Central memory CD4-positive, alpha-beta T cell (primary cell): ENCODE measurements at places on chromosomes 12 and 14.

GRCh38 chr14:32564596-32564995 lies 235.5 kb downstream of the AKAP6 start:
- DNase-seq: no peak

GRCh38 chr12:9634177-9634803 lies 26.6 kb upstream of the KLRB1 start:
- peak; percentile 72 for DNase-seq

GRCh38 chr12:58787021-58787760 lies 133.1 kb downstream of the LRIG3 start:
- DNase-seq: no peak

DNA sequence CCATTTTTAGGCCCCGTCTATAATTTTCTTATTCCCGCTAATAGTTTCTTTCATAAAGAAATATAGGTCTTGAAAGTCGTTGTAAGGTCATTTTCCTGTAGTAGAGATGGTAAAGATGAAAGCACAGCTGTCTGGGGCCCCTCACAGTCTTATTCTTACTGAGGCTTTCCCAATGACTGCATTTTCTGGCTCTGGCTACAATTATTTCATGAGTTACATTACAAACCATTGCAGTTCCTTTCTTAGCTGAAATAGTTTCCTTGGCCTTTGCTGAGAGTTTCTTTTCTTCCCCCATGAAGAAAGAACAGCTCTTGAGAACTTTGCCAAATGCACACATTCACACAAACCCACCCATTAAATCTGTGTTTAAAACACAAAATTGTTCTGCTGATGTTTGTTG lies 113.0 kb downstream of the DYRK2 start:
- no peak for DNase-seq

DNA sequence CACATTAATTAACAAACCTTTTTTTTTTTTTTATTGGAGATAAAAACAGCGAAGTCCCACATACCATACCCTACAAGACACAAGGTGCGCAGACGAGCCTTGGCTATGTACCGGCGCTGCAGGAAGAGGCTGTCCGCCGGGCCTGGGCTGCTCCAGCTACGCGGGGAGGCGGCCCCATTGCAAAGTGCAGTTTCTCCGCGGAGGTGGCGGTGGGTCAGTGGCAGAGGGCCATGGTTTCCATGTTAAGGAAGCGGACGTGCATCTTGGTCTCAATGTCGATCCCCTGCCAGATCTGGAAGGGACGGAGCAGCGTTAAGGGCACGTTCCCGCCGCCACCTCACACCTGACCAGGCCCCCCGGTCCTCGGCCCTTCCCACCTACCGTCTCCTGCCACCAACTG lies 60.3 kb downstream of the TESC start:
- DNase-seq: no peak

DNA sequence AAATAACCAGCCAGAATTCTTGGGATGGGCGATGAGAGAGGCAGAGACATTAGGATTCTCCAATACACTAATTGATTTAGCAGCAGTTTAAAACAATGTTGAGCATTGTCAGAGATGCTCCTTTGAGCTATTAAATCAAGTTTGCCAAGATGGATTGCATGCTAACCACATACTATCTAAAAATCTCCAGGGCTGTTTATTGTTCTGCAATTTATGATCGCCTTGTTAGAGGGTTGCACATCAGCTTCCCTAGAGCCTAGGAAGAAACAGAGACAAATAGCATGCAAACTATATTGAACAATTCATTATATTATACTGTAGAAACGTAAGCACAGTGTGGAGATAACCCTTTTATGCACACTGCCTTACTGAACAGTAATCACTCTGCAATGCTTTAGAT lies 599.9 kb downstream of the SOX5 start:
- DNase-seq: no peak

DNA sequence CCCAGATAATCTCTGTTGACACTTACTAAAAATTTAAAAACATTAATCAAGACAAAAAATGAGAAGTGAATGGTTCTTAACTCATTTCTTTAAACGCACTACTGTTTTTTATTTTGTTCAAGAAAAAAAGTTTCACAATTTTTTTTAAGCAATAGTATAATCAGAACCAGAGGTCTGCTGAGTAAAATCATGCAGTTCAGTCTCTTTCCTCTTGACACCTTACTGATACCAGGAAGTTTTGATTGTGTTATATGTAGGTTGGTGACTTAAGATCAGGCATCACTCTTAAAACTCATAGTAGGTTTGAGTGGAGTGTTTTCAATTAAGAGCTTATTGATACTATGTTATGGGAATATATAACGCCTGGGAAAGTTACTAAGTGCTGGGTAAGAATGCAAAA lies 121.4 kb downstream of the TRMT5 start:
- no peak for DNase-seq

DNA sequence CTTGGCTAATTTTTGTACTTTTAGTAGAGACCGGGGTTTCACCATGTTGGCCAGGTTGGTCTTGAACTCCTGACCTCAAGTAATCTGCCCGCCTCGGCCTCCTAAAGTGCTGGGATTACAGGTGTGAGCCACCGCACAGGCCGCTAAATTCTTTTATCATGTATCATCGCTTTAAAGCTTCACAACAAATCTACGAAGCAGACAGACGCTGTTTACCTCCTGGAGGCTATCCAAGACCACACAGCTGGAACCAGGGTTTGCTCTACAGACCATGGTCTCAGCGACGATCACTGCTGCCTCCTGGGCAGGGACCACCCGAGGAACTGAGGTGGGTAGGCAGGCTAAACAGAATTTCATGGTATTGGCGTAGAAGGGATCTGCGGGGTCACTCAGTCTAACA lies 27.2 kb downstream of the KRT80 start:
- DNase-seq: no peak

DNA sequence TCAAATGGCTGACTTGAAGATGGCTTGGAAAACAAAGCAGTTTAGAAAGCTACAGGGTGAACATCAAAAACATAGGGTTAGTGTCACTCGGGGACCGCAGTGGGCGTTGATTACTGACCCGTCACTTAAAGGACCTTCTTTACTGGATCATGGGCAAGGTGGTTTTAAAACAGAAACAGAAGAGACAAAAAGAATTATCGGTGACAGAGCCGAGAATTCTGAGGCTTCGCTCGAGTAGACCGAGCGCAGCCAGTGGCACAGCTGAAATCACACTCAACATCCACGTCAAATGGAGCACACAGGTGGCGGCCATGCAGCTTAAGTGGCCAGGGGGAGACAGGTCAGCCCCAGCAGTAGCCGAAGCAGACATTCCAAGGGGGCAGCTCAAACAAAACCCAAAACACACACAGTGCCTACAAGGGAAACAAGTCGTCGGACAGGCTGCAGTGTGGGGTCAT lies 17.3 kb downstream of the SNRNP35 start:
- no peak for DNase-seq

- no peak for DNase-seq
Observed at GRCh38 chr14:53148671-53149070, 4.5 kb downstream of the DDHD1 start.

DNA sequence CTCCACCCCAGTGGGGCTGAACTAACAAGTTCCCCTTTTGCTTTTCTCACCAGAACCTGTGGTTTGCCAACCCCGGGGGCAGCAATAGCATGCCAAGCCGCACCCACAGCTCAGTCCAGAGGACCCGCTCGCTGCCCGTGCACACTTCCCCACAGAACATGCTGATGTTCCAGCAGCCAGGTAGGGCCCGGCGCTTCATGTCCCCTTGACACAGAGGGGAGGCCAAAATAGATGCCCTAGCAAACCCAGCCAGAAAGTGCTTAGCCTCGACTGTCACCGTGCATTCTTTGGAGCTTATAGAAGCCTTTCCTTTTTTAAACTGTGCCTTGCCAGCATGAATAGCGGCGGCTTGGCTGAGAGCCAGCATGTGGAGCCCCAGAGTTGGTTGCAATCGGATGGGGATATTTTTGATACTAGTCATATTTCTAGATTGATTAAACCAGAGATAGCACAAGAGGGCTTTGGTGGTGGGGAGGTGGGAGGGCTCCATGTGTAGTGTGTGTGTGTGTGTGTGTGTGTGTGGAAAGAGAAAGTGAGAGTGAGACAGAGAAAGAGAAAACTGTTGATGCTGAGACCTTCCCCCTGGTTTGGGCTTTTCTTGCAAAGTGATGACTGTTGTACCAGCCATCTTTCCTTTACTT lies 126.1 kb downstream of the GCH1 start:
- peak; percentile 4 for DNase-seq

DNA sequence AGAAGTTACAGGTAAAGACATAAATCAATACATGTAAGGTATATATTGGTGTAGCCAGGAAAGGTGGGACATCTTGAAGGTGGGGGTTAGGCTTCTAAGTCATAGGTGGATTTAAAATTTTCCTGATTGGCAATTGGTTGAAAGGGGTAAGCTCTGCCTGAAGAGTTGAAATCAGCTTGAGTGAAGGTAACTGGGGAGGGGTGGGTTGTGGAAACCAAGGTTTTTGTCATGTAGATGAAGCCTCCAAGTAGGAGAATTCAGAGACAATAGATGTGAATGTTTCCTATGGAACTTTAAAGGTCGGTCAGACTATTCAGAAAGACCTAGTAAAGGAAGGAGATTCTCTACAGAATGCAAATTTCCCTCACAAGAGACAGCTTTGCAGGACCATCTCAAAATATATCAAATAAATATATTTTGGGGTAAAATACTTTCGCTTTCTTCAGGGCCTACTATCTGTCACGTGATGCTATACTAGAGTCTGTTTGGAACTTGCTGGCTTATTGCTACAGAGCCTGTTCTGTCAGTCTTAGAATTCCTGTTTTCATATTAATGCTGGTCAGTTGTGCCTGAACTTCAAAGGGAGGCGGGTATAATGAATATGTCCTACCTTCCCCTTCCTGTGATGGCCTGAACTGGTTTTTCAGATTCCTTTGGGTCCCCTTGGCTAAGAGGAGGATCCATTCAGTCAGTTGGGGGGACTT lies 20.6 kb upstream of the SPATA7 start:
- DNase-seq: no peak

GRCh38 chr12:71980538-71980937 lies 41.9 kb downstream of the TPH2 start:
- DNase-seq: no peak

DNA sequence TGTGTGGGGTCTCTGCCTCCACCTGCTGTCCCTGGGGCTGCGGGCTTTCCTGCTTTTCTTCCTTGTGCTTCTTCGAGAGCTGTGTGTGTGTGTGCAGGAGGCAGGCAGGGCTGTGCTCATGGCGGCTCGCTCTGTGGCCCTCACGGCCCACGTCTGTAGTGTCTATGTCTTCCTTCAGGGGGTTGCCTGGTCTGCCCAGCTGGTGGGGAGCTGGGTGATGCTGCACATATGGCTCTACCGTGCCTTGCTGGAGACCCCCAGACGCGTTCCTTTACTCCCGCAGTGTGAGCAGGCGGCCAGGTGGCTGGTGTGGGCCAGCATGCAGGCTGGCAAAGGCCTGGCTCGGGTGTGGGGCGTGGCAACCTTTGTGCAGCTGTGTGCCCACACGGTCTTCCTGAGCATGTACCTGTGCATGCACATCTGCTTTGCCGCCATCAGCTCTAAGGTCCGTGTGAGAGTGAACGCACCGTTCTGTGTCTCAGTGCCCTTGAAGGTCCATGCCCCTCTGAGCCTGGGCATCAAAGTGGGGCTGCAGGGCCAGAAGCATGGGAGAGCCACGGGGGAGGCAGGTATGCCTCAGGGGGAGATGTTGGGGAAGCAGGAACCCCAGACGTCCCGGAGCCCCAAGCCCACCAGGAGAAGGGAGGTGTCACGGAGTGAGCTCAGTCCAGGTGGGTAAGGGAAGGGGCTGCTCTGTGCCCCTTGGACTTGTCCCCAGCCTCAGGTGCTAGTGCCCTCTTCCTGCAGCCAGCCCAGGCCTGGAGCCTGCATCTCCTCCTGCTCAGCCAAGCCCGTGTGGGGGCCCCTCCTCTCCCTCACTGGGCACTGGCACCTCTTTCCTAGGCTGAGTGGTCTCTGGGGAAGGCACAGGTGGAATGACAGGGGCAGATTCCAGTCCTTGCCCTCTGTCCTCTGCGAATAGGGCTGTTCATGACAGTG lies 26.4 kb downstream of the CLSTN3 start:
- no peak for DNase-seq

DNA sequence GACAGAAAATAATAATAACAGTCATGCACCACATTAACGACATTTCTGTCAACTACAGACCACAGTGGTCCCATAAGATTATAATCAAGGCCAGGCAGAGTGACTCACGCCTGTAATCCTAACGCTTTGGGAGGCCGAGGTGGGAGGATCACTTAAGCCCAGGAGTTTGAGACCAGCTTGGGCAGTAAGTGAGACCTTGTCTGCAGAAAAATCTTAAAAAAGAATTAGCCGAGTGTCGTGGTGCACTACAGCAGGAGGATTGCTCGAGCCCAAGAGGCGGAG lies 8.6 kb downstream of the NAB2 start:
- no peak for DNase-seq

- no peak for DNase-seq
Observed at GRCh38 chr14:41570415-41571155, 36.1 kb upstream of the LRFN5 start.

- no peak for DNase-seq
Observed at GRCh38 chr12:7017870-7018349, 366 bp downstream of the LPCAT3 start.

DNA sequence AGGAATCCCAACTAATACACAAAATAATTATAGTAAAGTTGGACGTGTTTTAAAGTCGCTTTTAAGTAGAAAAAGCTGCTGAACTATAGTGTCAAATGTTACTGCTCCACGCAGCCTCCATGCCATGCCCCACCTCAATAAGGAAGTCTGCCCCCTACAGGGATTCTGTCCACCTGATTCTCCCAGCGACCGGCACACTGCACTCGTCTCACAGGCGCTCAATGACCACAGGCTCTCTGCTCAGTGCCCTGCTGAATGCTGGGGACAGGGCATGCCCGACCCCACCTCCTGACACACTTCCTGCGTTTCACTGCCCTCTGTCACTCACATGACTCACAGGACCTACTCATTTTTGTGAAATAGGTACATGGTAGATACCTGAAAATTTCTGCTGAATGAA lies 48.9 kb downstream of the BDKRB1 start:
- no peak for DNase-seq

GRCh38 chr12:82665142-82665923 lies 21.4 kb upstream of the TMTC2 start:
- DNase-seq: no peak

GRCh38 chr12:118534003-118534402 lies 157.6 kb downstream of the SUDS3 start:
- DNase-seq: no peak

- no peak for DNase-seq
Observed at GRCh38 chr12:32253154-32253790, 146.1 kb upstream of the FGD4 start.

DNA sequence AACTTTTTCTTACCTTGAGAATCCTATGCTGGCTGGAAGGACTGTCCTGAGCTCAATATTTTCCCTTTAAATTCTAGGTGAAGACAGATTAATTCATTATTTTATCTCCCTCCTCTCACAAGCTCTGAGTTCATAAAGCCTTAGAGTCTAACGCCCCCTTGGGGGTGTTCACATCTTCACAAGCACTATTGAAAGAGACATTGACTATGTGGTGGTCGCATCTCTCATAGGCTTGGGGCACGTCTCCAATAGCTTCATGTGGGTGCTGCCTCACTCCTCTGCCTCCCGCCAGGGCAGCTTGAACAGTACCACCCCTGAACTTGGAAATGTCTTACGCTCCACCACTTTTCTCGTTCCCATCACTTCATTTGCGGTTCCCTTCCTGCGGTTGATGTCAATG lies 106.2 kb downstream of the UNC79 start:
- no peak for DNase-seq
